Foreskin fibroblast (primary cell): ENCODE measurements at places on chromosomes 6 and 20.

DNA sequence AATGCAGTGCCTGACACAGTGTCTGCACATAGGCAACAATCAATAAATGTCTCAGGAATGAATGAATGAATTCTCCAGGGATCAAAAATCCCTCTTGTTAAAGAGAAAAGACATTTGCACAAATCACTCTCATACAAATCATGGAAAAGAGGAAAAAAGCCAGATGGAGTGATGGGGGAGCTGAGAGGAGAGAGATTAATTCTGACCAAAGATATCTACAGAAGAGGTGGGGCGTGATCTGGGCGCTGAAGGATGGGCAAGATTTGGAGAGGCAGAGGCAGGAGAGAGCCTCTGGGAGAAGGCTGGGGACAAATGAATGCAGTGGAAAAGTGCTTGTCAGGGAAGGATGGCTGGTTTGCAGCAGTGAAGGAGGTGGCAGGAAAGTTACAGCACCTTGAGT is 142.9 kb upstream of the BACH2 start:
- DNase-seq, result no peak

DNA sequence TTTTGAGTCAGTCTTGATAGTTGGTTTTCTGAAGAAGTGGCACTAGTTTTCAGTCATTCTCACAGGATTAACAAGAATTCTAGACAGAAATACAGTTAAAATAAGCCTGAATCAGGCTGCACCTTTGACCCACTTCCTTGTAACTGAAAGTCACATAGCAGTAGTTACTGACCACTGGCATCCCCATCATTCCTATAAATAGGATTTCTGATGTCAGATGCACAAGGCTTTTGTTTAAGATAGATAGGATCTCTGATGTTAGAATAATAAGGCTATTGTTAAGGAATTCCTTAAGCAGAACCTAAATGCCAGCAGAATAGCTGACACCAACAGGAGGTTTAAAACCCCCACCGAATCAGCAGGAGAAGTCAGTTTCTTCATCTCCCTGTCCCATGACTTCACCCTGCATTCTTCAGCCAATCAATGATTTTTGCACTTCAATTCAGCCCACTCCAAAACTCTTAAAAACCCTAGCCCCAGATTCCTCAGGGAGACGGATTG is 30.6 kb upstream of the ZBTB24 start:
- peak; percentile 61 for DNase-seq

GRCh38 chr6:34300332-34300751 is 51.5 kb upstream of the SMIM29 start:
- DNase-seq, result no peak

DNA sequence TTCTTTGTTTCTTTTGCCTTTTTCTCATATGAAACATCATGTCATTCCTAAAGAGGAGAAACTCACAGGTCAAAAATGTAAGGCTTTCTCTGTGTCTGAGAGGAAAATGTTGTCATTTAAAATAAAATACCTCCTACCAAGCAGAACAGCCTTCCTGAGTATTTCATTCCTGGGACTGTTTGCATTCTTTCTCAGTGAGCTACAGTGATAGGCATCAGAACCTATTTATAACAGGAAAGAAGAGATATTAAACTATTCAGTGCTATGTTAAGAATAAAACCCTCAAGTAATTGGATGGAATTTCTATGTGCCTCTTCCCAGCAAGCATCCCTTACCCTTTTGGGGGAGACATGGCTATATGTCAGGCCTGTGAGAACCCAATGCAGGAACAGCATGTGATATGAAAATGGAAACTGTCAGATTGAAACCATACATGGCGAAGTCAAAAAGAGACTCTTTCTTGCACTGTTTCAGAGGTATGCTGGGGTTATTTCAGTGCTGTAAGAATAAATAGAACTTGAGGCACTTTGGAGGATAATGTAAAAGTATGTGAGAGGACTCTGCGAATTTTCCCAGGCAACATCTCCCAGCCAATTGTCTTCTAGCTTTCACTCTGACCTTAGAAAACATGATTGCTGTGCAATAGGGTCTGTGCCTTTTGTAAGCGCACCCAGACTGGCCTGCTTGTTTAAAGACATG is 133.8 kb upstream of the CCN2 start:
- DNase-seq, result peak; percentile 87

DNA sequence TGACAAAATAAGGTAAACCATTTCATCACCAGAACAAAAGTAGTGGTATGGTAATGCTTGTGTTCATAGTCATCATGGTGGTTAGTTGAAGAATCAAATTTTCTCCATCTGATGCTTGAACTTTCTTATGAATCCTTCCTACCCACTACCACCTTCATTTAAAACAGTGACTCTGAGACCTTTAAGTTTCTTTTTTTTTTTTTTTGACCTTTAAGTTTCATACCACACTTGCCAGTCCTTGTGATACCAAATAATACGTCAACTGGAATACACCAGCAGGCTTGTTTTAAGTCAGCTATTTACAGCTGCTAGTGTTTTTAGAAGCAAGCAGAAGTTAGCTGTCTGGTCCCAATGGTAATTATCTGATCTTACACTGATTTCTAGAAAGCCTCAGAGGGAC is 413.4 kb upstream of the SOX4 start:
- no peak for DNase-seq

- peak; percentile 65 for DNase-seq
Measured at GRCh38 chr6:138468320-138469015, 30.8 kb downstream of the NHSL1 start.

- DNase-seq, result peak; percentile 70
Measured at GRCh38 chr6:85126485-85127167, 323.3 kb upstream of the NT5E start.

- DNase-seq, result no peak
Measured at GRCh38 chr20:16711661-16712258, 18.1 kb upstream of the SNRPB2 start.

DNA sequence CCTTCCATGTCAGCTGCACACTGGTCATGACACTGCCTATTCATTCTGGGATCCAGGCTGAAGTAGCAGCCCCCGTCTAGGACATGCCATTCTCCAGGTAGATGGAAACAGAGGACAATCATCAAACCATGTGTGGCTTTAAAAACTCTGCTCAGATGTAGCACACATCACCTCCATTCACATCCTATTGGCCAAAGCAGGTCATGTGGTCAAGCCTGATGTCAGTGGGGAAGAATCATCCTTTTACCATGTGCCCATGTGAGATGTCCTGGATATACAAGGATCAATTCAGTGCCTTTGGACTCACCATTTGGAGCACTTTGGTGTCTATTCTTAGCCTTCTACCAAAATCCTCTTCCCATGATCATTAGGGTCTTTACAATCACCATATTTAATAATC is 99.5 kb downstream of the CDC5L start:
- DNase-seq, result no peak

DNA sequence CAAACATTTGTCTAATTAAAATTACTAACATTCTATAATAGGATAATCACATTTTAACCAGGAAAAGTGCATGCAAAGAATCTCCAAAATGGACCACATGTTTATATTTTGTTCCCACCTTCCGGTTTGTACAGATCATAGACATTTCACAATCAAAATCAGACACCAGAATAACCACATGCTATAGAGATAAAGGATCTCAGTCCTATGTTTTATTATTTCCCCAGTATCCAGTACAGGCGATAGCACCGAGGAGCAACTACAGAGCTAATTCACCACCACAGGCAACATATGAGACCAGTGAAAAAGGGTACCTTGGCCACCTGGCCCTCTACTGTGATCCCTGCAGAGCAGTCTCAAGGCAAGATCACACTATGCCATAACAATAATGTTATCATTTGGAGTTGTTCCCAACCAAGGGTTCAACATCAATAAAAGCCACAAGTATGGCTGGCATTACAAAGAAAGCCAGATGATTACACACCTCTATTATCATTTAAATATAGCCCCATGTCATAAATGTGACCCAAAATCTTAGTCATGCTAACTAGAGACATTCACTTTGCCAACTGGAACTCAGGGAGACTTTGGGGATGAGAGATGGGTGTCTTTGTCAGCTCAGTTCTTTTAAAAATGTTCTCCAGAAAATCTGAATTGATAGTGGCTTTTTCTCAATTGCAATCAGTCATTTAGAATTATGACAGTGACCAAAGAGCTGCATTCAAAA is 46.7 kb downstream of the RALGAPA2 start:
- DNase-seq, result no peak

- DNase-seq, result no peak
Measured at GRCh38 chr6:155448668-155449449, 6.8 kb downstream of the NOX3 start.

GRCh38 chr20:33660035-33660684 is 2.0 kb upstream of the C20orf144 start:
- no peak for DNase-seq

DNA sequence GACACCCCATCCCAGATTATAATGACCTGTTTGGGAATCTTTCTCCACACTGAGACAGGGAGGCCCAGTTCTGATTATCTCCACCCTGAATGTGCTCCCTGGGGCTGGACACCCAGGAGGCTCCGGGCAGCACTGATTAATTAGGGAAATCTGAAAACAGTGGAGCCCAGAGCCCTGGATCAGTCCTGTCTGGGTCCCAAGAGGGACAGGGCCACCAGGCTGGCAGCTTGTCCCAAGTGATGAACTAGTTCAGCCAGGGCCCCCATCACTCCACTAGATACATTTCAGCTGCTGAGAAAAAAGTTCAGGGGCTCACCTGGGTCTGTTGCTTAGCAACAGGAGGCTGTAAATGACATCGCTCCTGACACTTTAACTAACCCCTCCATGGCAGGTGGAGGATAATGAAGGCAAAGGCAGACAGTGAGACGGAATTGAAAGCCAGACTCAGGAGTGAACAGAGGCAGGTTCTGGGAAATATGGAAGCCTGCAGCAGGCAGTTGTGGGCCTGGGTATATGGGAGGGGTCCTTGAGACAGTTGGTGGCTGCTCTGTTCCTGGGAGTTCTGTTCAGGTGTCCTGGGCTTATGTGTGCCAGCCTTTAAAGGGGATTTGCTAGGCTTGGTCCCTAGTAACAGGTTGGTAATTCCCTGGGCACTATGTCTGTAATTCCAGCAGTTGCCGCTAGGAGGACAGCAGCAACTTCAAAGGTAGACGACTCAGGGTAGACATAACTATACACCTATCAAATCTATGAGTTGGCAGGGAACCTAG is 78.3 kb upstream of the CTNNBL1 start:
- peak; percentile 63 for DNase-seq

GRCh38 chr6:116108836-116109235 is 8.2 kb downstream of the NT5DC1 start:
- no peak for DNase-seq

DNA sequence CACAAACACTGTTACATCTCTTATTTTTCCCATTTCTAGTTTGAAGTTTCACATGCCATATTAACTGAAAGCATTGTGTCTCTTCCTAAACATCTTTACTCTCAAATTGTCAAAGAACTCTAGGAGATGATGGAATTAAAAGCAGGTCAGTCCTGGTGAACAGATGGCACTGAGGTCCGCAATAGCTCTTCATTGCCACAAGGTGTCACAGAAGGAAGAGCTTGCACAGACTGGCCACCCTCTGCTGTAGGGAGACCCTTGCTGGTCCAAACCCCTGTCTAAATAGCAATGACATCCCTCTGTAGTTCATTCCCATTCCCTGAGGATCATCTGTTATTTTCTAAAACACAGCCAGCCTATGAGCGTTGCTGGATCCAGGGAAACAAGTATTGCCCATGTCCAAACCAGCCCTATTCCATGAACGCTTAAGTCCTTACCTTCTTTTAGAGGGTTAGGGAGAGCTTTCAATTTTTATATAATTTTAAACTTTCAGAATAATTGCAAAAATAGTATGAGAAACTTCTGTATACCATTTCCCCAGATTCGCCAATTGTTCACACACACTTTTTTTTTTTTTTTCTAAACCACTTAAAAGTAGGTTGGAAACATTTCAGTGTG is 10.1 kb upstream of the HDAC2 start:
- DNase-seq, result peak; percentile 31

- DNase-seq, result no peak
Measured at GRCh38 chr6:7897461-7898192, 13.0 kb downstream of the TXNDC5 start.

DNA sequence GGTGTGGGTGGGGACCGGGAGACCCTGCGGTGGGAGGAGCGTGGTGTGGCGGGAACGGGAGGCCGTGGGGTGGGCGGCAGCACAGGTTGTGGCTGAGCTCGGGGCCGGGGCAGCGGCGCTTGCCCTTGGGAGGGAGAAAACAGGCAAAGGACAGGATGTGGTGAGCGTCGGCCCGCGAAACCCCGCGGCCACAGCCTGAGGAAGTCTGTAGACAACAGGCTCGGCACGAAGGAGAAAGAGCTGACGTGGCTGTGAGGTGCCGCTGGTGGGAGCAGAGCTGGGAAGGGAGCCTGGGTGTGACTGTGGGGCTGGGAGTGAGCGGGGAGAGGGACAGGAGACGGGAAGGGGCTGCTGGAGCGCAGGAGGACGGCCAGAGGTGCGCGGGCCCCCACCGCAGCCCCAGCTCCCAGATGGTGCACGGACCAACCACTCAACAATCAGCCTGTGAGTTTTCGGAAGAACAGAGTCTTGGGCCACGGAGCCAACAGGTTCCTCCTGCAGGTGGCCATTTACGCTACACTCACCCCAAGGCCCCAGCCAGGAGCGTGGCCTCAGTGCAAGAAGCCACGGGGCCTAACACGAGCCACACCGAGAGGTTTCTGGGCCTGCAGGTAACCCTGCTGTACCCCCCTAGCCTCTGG is 202.8 kb downstream of the DLL1 start:
- no peak for DNase-seq

GRCh38 chr20:47421076-47421475 is 64.6 kb upstream of the ZMYND8 start:
- DNase-seq, result no peak

GRCh38 chr6:3887150-3887700 is 38.1 kb downstream of the FAM50B start:
- DNase-seq, result peak; percentile 40

DNA sequence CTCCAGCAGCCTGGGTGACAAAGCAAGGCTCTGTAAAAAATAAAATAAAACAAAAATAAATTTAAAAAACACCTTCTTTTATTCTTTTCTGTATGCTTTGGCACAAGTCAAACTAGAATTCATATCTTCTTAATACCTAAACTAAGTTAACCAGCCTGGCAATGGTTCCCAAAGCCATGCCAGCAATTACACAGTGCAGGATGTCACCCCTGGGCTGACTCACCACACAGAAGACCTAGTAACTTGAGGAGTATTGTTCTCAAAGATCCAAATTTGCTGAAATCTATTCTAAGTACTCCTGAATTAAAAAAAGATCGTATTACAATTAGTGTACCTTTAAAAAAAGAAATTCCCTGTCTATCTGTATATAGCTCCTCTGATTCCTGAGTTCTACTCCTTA is 162.7 kb upstream of the SGK1 start:
- DNase-seq, result peak; percentile 84

- peak; percentile 8 for DNase-seq
Measured at GRCh38 chr6:34331371-34332050, 61.0 kb downstream of the NUDT3 start.

- DNase-seq, result no peak
Measured at GRCh38 chr6:167455371-167455770, 130.5 kb downstream of the TTLL2 start.

- DNase-seq, result peak; percentile 1
Measured at GRCh38 chr6:103122766-103123601, 1729.5 kb downstream of the GRIK2 start.

GRCh38 chr6:45432977-45433376 is 55.2 kb upstream of the SUPT3H start:
- peak; percentile 80 for DNase-seq
